AG04450 (cell line): ENCODE measurements at places on chromosomes 7 and 10.

DNA sequence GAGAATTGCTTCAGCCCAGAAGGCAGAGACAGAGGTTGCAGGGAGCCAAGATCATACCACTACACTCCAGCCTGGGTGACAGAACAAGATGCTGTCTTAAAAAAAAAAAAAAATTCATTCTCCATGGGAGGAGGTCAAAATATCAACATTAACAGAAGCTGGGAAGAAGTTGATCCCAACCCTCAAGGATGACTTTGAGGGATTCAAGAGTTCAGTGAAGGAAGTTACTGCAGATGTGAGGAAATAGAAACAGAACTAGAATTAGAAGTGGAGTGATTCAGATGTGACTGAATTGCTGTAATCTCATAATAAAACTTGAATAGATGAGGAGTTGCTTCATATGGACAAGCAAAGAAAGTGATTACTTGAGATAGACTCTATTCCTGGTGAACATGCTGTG, 19.7 kb upstream of the RPEL1 start:
- no peak for DNase-seq

DNA sequence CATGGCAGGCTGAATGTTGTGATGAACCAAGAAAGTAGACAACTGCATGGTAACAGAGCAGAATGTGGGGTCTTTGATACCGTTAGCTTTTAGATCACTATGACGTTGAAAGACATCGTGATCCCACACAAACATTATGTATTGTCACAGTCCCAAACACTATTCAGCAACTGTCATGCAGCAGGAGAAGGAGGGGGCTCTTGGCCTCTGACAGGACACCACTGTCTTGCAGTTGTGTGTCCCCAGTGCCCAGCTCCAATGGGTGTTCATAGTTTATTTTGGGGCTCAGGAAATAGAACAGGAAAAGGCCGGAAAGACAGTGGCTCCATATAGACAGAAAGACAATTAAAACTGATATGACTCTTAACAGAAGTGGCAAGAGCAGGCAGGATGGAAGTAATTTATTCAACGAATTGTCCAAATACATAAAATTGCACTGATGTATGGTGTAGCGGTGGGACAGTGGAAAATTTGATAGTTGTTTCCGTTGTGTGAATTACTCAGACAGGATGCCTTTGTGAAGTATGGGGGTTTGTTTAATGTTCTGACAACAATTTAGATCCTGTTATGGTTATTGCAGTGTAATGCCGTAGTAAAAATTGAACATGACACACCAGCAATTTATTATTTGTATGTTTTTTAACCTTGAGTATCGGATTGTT, 292.0 kb downstream of the LRMDA start:
- no peak for DNase-seq

DNA sequence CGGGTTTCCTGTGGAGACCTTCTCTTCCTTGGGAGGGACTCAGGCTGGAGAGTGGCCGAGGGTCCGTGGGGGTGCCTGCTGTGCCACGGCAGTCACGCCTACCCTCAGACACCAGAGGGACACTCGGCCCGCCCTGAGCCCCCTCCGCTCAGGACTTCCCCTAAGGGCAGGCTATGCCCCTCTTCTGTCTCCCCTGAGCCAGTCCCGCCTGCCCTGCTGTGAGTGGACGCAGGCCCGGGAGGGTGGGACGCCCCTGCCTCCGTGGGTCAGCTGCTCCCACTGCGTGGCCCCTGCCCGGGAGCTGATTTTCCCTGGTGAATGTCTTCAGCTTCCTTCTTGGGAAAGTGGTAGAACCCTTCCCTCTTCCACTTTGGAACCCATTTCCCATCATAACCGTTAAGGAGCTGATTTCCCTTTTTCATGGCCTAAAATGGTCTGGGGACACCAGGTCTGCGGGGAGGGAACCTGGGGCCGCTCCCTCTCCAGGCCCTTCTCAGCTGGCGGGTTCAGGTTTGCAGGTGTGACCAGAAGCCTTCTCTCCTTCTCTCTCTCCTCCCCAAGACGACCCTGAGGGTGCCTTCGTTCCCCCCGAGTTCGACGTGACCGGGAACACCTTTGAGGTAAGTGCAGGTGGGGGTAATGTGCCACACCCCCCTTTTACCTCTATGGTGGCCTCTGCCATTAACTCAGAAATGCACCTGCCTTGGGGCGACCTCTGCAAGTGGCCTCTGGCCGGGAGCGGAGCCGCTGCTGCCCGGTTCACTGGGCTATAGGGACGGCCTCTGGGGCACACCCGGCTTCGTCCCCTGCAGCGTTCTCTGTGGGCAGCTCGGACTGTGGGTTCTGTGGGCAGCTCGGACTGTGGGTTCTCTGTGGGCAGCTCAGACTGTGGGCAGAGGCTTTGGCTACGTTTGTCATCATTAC, 7.9 kb downstream of the KNDC1 start:
- DNase-seq = no peak

DNA sequence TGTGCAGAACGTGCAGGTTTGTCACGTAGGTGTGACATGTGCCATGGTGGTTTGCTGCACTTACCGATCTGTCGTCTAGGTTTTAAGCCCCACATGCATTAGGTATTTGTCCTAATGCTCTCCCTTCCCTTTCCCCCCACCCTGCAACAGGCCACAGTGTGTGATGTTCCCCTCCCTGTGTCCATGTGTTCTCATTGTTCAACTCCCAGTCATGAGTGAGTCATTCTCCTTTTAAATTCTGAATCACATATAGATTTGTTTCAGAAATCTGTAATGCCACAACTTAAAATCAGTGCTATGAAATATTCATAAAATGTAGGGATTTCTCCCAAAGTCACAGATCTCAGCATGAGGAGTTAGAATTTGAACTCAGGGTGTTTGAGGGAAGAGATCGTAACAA, 552.5 kb upstream of the MBL2 start:
- DNase-seq = no peak

DNA sequence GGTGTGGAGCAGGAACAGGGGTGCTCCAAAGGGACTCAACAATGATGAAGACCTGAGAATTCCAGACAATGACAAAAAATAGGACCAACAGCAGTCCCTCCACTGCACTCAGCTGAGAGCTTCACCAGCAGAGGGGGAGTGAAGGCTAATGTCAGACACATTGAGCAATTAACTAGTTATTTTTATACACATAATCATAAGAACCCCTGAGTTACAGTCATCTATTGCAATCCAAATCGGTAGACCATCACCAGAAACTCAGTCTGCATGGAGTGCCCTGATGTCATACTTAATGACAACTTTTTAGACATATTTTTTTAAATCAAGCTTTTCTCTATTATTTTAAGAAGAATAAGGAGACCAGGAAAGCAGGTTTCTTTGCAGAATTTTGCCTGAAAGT, 30.6 kb upstream of the IKZF1 start:
- DNase-seq = no peak

- DNase-seq = no peak
Measured at GRCh38 chr10:22833353-22833752, 94.5 kb upstream of the ARMC3 start.

- no peak for DNase-seq
Measured at GRCh38 chr7:151769188-151769821, 107.6 kb downstream of the PRKAG2 start.

- DNase-seq = no peak
Measured at GRCh38 chr7:5388905-5389433, 34.7 kb downstream of the TNRC18 start.

DNA sequence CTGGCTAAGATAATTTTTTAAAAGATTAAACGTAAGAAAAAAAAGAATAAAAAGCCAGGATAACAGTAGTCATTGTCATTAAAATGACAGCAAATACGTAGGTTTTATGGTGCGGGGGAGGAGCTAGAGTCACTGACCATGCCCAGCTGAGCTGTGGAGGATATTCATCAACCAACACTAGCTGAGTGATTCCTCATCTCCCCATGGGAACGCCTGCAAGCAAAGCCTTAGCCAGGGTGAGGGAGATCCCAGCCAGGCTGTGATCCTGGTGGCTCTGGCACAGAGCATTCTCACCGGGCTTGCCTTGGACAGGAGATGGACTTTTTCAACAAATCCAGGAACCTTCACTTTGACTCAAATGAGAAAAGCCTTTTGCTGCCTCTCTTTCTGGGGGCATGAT, 94.2 kb downstream of the HIP1 start:
- no peak for DNase-seq

GRCh38 chr10:51357170-51357569, 282.9 kb downstream of the PRKG1 start:
- DNase-seq = no peak

DNA sequence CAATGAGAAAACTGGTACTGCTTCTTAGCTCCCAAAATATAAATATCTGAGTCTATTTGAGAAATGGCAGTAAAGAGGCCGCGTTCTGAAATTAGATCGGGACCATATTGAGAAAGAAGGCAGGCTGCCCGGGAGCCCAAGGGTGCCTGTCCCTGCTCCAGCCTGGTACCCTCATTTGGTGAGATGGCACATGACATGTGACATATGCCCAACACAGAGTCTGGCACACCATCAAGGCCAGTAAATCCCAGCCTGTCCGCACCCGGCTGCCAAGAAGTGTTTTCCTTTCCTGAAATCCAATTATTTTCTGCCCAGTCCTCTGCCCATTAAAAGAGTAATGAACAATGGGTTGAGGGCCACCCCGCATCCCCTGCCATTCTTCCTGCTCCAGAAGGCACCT, 66.4 kb downstream of the CDH23 start:
- DNase-seq = no peak
